Left lobe of liver (tissue), 2 donors: ENCODE measurements at places on chromosomes 12 and 14.

DNA sequence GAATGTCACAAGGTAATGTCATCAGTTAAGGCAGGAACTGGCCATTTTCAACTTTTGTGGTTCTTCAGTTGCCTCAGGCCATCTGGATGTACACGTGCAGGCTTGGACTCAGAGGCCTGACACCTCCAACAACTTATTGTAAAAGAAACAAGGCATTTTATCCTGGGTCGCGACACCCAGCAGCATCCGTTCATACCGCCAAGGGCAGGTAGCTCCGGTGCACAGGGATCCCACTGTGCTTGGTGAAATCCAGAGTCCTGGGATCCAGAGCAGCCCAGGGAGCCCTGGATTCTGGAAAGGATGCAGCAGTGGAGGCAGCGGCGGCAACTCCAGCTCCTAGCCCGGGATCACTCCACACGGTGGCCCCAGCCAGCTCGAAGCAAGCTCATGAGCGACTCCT, 380.9 kb upstream of the STXBP6 start:
- no peak for DNase-seq

- no peak for DNase-seq
These were observed 73.1 kb downstream of the DAD1 start for GRCh38 chr14:22515929-22516328.

DNA sequence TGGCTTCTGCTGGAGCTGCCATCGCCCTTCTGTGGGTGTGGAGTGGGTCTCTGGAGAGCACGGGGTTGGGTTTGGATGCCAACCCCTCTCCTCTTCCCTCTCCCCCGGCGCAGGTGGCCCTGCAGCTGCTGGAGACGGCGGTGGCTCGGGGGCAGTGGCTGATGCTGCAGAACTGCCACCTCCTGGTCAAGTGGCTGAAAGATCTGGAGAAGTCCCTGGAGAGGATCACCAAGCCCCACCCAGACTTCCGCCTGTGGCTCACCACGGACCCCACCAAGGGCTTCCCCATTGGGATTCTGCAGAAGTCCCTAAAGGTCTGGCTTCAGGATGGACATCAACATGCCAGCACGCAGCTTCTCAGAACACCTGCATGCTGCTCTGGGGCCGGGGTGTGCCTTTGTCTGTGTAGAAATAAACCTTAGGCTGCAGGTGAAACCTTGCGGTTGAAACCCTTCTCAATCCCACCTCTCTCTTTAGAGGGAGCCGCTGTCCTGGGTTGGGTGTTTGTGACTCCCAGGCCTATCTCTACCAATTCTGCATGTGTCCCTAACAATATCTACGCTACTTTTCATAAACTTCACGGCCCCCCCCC, 44.3 kb downstream of the CCDC92 start:
- no peak for DNase-seq

DNA sequence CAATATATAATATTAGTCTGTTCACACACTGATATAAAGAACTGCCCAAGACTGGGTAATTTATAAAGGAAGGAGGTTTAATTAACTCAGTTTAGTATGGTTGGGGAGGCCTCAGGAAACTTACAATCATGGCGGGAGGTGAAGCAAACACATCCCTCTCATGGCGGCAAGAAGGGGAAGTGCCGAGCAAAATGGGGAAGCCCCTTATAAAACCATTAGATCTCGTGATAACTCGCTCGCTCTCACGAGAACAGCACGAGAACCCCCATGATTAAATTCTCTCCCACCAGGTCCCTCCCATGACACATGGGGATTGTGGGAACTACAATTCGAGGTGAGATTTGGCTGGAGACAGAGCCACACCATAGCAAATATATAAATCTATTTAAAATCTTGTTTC, 269.8 kb downstream of the ATP23 start:
- DNase-seq, result no peak

DNA sequence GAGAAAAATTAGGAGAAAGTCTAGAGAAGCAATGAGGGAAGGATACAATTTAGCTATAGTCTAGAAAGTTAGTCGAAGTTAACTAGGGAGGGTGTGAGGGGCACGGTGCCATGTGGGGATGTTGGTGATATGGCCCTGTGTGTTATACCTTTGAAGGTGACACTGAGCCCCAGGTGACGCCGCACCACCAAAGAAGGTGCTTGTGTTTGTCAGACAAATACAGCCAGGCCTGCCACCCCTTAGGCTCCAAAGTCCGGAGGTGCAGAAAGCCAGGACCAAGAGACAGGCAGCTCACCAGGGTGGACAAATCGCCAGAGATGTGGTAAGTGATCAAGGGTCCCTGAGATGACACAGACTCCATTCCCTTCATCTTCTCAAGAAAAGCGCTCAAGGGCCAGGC, 1.1 kb downstream of the C1S start:
- peak; percentile 86 for DNase-seq

- no peak for DNase-seq
These were observed 6.9 kb downstream of the NPC2 start for GRCh38 chr14:74486164-74486563.

DNA sequence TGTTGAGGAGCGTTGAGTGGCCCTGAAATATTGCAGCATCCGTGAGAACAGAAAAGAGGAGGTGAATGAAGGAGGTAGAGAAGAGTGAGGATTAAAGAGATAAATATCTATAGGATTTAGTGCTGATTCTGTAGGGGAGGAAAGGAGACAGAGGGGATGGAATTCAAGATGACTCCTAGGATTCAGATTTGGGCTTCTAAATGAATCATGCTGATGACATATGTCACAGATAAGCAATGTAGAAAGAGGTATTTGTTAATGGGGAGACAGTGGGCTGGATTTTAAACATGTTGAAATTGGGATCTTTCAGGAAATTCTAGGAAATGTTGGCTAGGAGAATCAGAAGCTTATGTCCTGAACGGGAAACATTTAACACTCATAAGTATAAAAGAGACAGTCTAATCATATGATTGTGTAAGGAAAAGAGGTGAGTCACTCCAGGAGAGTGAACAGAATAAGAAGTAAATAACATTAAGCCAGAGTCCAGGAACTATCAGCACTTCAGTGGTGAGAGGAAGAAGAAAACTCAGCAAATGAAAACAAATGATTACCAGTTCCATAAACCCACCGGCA, 58.1 kb upstream of the DIO2 start:
- DNase-seq, result no peak
